Activated CD4-positive, CD25-positive, alpha-beta regulatory T cell (primary cell): ENCODE measurements at places on chromosomes 4 and X.

- DNase-seq, result no peak
Measured at GRCh38 chr4:7824218-7824617, 115.4 kb downstream of the AFAP1 start.

GRCh38 chr4:151304226-151304625 is 21.2 kb downstream of the SH3D19 start:
- no peak for DNase-seq

GRCh38 chrX:154534526-154535322 is 11.9 kb downstream of the G6PD start:
- peak; percentile 76 for DNase-seq

DNA sequence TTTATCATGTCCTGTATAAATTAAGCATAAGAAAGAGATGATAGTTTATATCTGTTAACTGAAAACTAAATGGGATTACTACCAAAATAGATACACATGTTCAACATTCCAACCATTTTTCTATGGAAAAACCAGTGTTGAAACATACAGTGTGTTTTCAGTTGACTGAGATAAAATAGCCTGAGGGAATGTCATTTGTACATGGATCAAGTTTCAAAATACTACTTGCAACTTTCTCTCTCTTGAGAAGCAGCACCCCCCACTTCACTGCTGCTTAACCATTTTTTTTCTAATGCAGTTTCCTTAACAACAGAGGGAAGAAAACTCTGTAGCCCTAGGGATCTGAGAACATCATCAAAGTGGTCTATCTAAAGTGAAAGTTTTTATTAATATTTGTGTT is 70.8 kb downstream of the NPNT start:
- DNase-seq, result no peak

DNA sequence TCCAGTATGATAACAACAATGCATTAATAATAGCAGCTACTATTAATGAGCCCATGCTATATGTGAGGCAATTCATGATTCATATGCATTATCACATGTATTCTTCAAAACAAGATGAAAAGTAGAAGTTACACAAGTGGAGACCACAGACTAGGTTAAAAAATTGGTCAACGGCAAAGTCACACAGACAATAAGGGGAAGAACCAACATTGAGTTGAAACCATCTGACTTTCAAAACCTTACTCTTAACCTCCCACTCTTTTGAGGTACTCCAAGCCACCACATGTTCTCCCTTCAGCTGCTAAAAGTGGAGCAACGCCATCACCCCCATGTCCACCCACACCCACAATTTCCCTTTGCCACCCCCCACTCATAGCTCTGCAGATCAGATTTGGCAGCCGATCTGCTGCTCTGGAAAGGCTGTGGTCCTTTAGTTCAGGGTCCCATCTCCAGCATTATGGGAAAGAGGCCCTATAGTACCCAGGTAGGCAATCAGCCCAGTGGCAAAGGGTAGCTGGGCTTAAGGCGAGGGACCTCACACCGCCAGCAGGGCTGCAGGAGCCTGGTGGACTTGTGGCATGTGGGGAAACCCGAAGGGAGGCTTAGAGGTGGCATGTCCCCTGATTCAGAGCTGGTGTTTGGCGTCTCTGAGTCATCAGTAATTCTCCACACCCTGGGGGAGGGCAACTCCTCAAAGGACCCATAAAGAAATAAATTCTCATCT is 33.5 kb upstream of the CYBB start:
- DNase-seq, result no peak

DNA sequence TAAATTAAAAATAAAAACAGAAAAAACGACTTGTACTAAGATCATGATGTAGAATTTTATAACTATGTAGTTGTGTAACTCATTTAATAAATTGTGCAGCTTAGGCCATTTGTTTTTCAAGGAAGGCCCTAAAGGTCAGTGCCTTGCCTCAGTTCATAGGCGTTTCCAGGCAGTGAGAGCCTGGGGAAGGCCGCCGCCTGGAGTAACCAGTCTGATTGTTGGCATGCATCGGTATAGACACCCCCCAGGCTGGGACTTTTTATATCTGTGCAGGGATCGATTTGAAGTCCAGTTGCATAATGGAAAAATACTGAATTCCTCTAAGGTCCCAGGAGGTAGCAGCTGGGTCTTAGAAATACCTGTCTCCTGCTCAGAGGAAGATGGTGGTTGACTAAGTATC is 77.2 kb downstream of the TMEM131L start:
- no peak for DNase-seq

DNA sequence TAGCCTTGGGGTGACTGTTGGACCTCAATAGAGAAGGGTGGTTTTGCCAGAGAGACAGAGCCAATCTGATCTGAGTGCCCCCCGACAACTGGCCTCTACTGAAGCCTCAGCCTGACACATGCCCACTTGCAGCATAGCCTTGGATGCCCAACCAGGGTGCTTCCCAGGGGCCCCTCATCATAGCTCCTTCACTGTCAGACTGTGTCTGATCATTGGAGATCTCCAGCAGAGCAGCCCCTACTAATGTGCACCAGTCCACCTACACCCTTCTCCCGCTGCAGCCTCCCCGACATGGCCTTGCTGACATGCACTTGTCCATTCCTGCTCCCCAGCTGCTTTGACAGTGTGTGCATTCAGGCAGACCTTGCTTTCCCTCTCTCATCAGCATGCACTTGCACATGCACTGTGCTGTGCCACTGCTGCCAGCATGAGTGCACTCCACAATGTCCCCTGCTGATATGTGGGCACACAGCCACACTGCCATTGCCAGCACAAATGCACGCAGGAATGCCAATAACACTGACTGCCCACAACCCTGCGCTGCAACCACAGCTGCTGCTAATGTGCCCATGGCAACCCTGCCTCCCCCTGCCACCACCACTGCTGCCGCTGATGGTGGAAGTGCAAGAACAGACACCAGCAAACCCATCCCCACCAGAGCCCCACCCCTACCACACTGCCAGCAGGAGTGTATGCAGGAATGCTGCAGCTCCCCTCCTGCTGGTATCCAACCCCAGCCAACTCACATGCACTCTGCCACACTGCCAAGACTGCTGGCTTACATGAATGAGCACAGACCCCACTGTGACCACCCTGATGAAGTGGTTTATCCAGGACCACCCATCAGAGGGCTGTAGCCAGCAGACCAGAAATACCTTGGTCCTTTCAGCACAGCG is 68.1 kb upstream of the ZMAT1 start:
- no peak for DNase-seq

DNA sequence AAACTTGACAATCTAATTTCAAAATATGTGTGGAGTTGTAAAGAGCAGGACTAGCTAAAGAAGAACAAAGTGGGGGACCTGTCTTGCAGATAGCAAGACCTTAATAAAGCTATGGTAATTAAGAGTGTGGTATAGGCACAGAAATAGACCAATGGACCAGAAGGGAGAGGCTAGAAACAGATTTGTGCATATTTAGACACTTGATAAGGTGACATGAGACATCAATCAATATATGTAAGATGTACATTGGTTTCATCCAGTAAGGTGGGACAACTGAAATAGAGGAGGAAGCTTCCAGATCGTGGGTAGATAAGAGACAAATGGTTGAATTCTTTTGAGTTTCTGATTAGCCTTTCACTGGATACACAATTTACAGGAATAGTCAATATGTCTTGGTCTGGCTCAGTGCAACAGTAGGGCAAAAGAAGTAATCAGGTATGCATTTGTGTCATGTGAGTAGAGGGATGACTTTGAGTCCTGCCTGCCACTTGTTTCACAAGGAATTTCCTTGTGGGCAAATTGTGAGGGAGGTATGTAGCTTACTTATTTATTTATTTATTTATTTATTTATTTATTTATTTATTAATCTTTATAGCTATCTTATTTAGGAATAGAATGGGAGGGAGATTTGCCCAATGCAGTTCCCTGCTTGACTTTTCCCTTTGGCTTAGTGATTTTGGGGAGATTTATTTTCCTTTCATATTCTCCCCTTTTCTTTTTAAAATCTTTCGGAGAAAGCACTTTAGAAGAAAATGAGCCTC is 7.2 kb upstream of the MPP1 start:
- no peak for DNase-seq

- peak; percentile 4 for DNase-seq
Measured at GRCh38 chr4:11480683-11481082, 52.0 kb upstream of the HS3ST1 start.

DNA sequence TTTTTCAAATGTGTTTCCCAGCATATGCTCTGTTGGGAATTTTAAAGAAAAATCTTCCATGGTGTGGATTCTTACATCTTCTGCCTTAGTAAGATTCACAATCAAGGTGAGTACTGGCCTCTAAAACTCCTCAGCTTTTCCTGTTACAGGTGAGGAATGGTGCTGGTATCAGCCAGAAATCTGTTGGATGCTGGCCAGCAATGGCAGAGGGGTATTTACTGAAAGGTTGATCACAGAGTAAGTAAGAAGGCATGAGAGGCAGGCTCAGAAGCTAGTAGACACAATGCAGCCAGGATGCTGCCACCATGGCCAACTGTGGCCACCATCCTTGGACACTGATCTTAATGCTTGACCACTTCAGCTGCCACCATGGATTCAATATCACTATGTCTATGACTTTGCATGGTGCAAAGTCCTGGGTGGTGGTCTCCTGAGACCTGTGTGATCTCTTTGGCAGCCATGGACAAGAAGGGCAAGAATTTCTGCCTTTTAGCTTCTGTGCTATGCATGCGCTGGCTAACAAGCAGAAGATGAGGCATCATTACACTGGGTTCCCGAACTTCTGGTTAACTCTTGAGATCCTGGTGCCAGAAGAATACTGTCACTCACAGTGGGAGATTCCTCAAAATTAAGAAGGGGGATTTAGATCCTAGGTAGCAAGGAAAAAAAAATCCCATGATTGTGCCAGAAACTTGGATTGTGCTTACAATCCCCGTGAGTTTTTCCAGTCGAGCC is 60.2 kb downstream of the CHRNA9 start:
- DNase-seq, result no peak

DNA sequence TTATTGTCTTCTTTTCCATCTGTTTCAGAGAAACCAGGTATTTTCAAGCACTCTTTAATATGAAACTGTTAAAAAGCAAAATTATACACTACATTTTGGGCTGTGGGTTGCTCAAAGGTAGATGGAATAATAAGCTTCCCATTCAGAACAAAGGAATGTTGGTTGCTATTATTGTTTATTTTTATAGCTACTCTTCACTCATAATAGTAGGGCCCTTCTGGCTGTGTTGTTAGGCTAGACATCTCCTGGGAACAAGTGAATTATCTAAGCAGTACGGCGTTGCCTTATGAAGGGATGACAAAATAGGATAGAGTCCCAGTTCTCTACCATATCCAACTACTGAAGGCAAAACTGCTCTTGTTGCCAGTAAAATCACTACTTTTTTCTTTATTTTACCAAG is 34.2 kb downstream of the TENM3 start:
- no peak for DNase-seq

- DNase-seq, result no peak
Measured at GRCh38 chr4:103994059-103994458, 274.3 kb upstream of the TACR3 start.

- DNase-seq, result no peak
Measured at GRCh38 chr4:137694138-137694537, 161.8 kb upstream of the PCDH18 start.

- DNase-seq, result no peak
Measured at GRCh38 chrX:116806288-116806802, 343.6 kb upstream of the CT83 start.

DNA sequence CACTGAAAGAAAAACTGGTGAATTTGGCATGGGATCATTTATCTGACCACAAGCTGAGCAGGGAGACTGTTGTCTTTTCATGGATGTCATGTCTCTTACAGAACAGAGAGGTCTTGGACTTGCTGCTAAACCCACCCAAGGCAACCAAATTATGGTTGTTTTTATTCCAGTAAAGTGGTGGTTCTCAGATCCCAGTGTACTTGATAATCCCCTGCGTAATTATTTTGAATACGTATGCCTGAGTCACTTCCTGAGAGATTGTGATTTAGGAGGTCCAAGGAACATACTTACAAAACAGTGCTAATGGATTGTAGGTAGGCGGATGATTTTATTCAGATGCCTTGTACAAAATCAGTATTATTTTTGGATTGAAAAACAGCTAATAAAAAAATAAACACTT is 585.6 kb downstream of the IL1RAPL1 start:
- DNase-seq, result no peak

GRCh38 chrX:69186651-69187050 is 21.4 kb upstream of the PJA1 start:
- no peak for DNase-seq

- no peak for DNase-seq
Measured at GRCh38 chr4:158395343-158395742, 126.3 kb upstream of the RXFP1 start.

DNA sequence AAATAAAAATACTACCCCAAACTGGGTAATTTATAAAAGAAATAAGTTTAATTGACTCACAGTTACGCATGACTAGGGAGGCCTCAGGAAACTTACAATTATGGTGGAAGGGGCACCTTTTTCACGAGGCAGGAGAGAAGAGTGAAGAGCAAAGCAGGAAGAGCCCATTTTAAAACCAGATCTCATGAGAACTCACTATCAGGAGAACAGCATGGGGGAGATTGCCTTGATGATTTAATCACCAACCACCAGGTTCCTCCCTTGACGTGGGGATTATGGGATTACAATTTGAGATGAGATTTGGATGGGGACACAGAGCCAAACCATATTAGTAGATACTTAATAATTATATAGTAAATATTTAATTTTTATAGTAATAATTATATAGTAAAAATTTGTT is 10.1 kb downstream of the CISD2 start:
- DNase-seq, result no peak

- no peak for DNase-seq
Measured at GRCh38 chrX:109312757-109313156, 169.1 kb downstream of the GUCY2F start.

DNA sequence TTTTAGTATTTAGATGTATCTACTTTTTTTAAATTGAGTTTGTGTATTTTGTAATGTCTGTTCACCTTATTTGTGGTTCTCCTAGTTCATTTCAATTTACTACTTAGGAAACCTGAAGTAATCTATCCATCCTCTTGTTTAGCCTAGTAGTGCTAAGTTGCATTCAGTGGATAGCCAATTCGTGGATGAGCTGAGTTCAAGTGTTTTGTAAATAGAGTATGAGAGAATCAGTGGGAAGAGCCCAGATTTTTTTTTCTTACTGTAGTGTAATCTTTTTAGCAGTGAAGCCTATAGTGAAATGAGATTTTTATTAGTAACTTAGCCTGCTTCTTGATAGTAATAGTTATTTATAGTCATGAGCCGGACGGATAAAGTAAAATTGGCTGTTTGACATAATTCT is 21.7 kb downstream of the STAG2 start:
- DNase-seq, result no peak

DNA sequence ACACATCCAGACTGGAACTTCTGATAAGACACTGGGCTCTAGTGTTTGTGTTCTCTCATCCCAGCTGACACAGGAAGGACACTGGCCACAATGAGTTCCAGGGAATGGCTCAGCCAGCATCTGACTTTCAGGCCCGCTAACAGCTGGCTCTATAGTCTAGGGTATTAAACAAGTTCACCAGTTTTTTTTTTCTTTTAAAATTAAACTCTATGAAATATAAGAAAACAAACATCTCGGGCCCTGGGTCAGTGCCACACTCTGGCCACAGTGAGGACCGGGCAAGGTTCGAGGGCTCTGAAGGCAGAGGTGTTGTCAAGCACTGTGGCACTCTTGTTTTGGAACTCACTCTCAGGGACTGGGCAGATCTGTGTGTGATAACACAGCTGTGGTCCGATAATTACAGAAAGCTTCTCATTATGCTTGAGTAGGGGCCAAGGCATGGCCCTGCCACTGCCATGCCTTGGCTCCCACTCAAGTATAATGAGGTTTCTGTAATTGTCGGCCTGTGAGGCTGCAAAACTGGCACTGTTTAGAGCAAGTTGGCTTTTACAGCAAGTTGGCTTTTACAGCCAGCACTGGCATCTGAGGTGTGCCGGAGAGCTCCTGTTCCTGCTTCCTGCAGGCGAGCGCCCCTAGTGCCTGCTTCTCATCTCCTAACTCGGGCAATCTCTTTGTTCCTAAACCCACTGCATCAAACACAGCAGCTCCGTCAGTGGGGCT is 62.8 kb downstream of the PPP1R2C start:
- DNase-seq, result peak; percentile 9
